ENCODE measurements at places on chromosomes 11 and 22. TPM values are rescaled to one million over a fixed set of nuclear protein-coding genes. Genes with fewer than 3 reads are reported as not detected.

Gene TREH
- total RNA-seq = not detected

Gene OR8D4
- not detected for total RNA-seq

Gene LMO2
- 28.1 TPM for total RNA-seq

Gene CHRM1
- not detected for total RNA-seq

Gene RPL27A
- 2,938 TPM for total RNA-seq

Gene MMP3
- not detected for total RNA-seq

Gene A4GALT
- 100.0 TPM for total RNA-seq

Gene RASL10A
- total RNA-seq = 0.79 TPM

Gene BET1L
- 57.8 TPM for total RNA-seq

Gene ACR
- not detected for total RNA-seq

Gene MS4A7
- 45.9 TPM for total RNA-seq

GRCh38 chr22:36238373-36239149 is 766 bp downstream of the APOL2 start:
- DNase-seq = no peak

GRCh38 chr11:93250326-93250725 is 52.5 kb upstream of the SLC36A4 start:
- no peak for DNase-seq

DNA sequence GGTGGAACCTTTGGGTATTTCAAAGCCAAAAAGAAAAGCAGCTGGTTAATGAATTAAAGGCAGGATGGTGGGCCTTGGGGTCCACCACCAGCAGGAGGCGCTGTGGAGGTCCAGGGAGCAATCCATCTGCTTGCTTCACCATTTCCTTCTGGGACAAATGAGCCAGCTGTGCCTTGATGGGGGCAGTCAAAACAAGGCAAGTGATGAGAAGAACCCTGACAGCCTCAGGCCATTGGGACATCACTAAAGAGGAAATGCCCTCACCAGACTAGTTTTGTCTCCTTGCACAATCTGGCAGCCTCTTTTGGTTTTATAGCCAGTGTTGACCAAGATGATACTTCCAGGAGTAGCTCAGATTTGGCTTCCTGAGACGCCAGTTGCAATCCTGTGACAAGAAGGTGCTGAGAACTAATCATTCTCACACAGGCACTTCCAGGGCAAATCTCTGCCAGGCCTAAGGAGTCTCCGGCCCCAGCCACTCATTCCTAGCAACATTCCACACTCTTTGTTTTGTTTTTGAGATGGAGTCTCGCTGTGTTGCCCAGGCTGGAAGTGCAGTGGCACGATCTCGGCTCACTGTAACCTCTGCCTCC is 38.2 kb upstream of the WEE1 start:
- peak; percentile 50 for DNase-seq

GRCh38 chr22:45881524-45881875 is 95.5 kb downstream of the WNT7B start:
- no peak for DNase-seq

- DNase-seq = no peak
Observed at GRCh38 chr11:70595452-70595851, 197.1 kb downstream of the CTTN start.

GRCh38 chr11:102010776-102011494 is 36.3 kb upstream of the CFAP300 start:
- DNase-seq = no peak

GRCh38 chr22:30211124-30211820 is 35.3 kb downstream of the LIF start:
- no peak for DNase-seq

GRCh38 chr22:17882162-17882561 is 107.9 kb upstream of the BID start:
- no peak for DNase-seq

DNA sequence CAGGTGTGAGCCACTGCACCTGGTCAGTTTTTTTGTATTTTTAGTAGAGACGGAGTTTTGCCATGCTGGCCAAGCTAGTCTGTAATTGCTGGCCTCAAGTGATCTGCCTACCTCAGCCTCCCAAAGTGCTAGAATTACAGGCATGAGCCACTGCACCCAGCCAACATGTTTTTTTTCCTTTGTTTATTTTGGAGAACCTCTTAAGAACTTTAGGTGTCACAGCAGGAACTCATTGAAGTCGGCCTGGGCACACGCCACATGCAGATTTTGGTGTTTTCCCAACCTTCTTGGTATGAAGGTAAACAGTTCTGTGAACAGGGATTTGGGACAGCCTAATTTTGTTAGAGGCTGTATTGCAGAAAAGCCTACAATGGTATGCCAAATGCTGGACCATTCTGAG is 9.4 kb downstream of the DIXDC1 start:
- DNase-seq = no peak

- DNase-seq = peak; percentile 41
Observed at GRCh38 chr11:13972043-13972910, 9.8 kb downstream of the SPON1 start.

DNA sequence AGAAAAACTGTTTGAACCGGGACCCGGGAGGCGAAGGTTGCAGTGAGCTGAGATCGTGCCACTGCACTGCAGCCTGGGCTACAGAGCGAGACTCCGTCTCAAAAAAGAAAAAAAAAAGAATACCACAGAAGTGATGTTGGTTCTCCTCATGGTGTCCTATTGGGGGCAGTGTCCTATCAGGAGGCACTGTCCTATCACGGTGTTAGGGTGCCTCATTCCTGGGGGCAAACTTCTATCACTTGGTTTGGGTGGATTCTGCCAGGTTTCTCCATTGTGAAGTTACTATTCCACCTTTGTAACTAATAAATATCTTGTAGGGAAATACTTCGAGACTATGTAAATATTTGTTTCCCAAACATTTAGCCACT is 19.6 kb downstream of the PRR14L start:
- DNase-seq = no peak

DNA sequence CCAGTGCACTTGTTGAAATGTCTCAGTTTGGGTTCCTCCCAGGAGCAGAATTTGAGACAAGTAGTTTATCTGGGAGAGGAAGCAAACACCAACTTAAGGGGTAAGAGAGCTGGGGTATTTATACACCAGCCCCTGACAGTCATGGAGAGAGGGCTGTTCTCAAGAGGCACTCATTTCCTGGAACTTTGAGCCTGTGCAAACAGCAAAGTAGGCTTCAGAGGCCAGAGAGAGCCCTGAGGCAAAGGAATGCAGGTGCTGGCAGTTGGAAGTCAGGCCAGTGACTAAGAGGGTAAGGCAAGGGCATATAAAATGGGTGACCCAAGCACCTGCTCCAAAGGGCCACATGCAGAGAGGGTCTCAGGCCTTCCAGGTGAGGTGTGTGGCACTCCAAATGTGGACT is 16.1 kb downstream of the MS4A18 start:
- no peak for DNase-seq

DNA sequence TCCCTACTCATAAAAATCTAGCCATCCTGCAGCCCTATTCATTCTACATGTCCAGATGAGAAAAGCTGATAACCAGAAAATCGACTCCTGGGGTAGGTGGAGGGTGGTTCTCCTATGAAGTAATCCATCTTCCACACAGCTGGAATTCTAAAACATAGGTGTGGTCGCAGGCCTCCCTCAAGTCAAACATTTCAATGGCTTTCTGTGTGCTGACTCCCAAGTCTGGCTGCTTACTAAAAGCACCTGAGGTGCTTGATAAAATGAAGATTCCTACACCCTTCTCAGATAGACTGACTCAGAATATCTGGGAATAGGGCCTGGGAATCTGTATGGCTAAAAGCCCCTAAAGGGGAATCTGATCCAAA is 26.1 kb downstream of the IRAG1 start:
- DNase-seq = no peak

DNA sequence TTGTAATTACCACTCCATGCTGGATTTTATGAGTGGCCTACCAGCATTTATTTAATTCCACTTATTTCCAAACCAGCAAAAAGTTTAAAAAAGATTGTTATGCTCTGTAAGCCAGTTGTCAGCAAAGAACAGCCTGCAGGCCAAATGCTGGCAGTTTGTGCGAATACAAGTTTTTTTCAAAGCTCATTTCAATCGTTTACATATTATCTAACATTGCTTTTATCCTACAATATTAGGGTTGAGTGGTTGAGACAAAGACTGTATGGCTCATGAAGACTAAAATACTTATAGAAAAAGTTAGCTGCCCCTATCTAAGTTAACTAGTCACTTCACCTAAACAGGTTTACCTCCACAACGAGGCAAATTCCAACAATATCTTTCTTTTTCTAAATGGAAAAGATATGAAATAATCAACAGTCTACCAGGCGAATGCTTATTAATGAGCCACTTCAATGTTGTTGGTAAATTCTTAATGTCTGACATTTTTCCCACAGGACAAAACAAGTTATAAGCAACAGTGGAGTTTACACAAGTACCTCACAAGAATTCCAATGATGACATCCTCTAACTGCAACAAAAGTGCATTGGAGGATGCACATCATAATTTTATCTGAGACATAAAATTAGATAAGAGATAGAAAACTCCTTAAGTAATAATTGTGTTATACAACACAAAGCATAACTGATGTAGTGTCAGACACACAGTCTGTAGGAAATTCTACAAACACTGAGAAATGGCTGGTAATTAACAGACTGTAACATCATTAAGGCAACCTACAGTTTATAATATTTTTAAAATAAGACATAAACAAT is 35.8 kb upstream of the POU2AF2 start:
- no peak for DNase-seq

DNA sequence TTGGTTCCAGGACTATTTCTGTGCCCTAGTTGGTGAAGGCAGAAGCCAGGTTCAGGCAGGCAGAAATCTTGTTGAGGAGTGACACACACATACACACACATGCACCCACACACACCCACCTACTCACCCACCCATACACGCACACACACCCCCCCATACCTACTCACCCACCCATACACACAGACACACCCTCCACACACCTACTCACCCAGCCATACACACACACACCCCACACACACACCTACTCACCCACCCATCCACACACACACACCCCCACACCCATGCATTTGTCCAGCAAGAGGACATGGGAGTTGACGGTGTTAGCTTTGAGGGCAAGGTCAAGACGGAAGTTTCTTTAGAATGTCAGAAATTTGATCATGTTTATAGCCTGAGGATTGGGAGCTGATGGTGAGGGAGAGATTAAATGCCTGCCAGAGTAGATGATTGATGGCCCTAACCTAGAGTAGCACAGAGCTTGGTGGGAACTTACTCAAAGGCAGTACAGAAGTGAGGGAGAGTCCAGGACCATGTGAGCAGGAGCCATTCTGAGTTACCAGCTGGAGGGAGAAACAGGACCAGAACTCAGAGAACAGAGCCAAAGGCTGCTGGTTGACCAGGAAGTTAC is 68.9 kb downstream of the CYB5R2 start:
- no peak for DNase-seq

DNA sequence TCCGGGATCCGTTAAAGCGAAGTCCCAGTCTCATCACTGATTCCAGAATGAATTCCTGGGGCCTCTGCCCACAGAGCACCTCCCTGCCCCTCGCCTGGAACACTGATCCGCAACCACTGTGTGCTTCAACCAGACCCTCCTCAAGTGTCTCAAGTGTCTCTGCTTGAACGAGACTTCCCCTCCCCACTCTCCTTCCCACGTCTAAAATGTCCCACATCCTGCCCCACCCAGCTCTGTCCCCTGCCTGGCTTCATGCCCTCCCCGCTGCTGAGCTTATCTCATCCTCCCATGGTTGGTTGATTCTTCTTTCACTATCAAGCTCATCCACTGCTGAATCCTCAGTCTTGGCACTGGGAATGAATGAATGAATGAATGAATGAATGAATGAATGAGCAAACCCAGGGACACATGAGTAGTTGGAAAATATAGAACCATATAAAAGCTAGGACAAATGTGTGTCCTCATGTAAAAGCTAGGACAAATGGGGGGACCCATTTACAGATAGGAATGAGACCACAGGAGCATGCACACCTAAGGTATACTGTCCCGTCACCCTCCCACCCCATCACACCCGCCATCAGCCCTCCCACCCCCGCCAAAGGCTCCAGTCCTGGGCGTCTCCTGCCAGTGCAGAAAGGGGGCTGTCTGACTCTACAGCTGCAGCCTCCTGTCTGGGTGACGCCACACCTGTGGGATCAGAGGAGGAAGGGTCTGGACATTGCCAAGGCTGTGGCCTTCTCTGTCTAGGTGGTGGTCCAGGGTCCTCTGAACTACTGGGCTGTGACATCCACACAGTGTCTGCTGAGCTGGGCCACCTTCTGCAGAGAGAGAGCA is 71.4 kb upstream of the LINC01488 start:
- no peak for DNase-seq

GRCh38 chr22:49892226-49892899 is 25.9 kb downstream of the ALG12 start:
- no peak for DNase-seq

GRCh38 chr11:83241291-83241946 is 44.7 kb downstream of the CCDC90B start:
- DNase-seq = peak; percentile 37

DNA sequence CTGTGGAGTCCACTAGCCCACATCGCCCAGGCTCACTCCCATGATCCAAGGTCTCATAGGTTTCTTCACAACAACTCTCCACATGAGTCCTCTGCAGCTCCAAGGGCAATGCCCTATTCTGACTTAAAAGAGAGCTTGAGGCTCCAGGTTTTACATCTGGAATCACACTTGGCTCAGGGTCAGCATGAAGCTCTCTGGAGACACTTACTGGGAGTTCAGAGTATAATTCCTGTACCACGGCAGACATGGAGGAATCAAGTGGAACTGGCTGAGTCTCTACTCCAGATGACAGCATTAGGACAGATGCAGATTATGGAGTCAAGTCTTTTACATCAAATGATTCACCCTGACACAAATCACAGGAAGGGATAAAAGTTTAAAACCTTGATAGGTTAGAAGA is 11.4 kb downstream of the PRR14L start:
- DNase-seq = no peak

- DNase-seq = peak; percentile 27
Observed at GRCh38 chr11:68584097-68584496, 100.2 kb upstream of the GAL start.

DNA sequence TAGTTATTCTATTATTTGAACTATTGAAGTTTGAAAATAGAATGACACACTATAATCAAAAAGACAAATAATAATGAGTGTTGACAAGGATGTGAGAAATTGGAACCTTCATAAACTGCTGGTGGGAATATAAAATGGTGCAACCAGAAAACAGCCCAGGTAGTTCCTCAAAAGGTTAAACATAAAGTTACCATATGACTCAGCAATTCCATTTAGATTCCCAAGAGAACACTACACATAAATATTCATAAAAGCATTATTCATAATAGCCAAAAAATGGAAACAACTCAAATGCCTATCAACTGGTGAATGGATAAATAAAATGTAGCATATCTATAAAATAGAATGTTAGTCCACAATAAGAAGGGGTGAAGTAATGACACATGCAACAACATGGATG is 21.7 kb downstream of the CCDC73 start:
- no peak for DNase-seq
